Activated CD4-positive, alpha-beta T cell treated with anti-CD3 and anti-CD28 coated beads, Interleukin-2, amount 50 U/mL, for 1 hour (primary cell): ENCODE measurements at places on chromosomes 13 and 19.

DNA sequence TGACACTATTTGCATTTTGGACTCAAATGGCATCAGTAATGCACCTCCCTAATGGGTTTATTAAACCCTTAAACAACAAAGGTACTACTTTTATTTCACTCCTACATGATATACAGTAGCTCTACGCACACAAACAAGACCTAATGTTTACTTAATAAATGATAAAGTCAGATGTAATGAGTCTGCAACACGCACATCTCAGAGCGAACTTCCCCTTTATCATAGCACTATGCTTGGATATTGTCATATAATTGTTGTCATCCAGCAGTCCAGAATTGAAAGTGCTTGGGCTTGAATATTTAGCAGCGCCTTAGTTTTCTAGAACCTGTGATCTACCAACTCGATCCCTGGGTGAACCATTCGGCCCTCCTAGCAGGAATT lies 772 bp downstream of the PARP4 start:
- DNase-seq: no peak

DNA sequence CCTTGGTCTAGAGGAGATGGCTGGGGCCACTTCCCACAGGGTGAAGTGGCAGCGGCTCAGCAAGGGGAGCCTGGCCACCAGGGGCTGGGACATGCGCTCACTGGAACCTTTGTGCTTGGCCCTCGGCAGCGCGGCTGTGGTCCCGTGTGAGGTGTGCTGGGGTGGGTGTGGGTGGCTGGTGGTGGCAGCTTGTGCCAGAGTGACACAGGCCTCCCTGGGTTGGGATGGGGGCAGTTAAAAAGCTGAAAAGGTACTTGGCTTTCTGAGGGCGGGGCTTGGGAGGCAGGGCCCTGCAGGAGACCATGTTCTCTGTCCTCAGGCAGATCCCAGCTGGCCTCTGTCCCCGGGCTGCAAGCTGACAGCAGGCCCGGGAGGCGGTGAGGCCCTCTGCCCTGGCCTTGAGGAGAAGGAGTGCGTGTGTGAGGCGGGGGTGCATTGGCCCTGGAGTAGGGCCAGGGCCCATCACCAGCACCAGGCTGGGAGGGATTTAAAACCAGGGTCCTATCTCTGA lies 17.3 kb downstream of the MPND start:
- no peak for DNase-seq

- DNase-seq: no peak
These were observed 97.3 kb upstream of the MCF2L start for GRCh38 chr13:112871742-112872141.

DNA sequence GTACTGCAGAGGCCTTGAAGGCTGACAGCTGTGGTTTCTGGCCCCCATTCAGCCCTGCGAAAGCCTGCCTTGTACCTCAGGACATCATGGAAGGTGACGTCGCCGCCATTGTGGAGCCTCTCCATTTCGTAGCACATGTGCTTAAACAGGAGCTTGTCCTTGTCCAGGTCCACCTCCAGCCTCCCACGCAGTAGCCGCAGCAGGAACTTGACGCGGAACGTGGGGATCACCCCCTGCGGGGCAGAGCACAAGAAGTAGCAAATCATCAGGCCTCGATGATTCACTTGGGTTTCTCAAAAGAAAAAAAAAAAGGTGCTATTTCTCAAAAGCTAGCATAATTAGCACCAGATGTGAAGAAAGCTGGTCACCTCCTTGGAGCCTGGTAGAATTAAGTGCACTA lies 351.0 kb downstream of the NALCN start:
- DNase-seq: no peak

DNA sequence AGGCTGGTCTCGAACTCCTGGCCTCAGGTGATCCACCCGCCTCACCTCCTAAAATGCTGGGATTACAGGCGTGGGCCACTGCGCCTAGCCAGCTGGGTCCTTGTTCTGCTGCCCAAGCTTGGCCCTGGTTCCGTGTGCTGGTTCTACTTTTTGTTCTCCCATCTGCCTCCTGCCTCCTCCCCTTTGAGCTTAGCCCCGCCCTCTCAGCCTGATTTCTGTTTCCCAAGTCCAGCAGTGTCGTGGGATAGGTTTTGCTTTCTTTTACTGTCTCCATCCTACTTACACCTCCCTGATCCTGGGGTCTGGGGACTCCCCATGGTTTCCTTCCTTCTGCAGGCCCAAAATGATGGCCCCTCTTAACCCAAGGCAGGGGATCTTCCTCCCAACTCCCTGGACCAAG lies 2.4 kb downstream of the BLOC1S3 start:
- no peak for DNase-seq

- peak; percentile 30 for DNase-seq
These were observed 2.9 kb upstream of the FTL start for GRCh38 chr19:48962029-48962848.

GRCh38 chr13:35723821-35724220 lies 247.3 kb upstream of the MAB21L1 start:
- no peak for DNase-seq

DNA sequence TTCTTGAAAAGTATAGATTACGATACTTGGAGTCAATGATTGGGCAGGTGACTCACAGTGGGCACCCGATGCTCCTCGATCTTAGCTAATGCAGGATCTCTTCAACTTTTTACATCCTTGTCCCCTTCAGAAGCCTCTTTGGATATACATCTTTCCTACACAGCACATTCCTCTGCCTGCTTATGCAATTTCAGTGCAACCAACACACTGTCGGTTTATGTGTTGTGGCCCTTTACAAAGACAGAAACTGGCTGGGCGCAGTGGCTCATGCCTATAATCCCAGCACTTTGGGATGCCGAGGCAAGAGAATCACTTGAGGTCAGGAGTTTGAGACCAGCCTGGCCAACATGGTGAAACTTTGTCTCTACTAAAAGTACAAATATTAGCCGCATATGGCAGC lies 2.6 kb downstream of the GPR42 start:
- no peak for DNase-seq
